ENCODE measurements at places on chromosomes 13 and 19. TPM values are rescaled to one million over a fixed set of nuclear protein-coding genes. Genes with fewer than 3 reads are reported as not detected.

Gene TRPC4
- total RNA-seq = 6.9 TPM

Gene EBI3
- total RNA-seq = 0.39 TPM

Gene NOTCH3
- total RNA-seq = 34.8 TPM

Gene ZSCAN5A
- 5.7 TPM for total RNA-seq

Gene CGB8
- not detected for total RNA-seq

Gene ZNF582
- 1.2 TPM for total RNA-seq

Gene TFPT
- total RNA-seq = 21.6 TPM
